Activated CD4-positive, CD25-positive, alpha-beta regulatory T cell (primary cell): ENCODE measurements at places on chromosomes 12 and 14.

GRCh38 chr12:1796515-1797010 is 23.8 kb upstream of the LRTM2 start:
- DNase-seq = peak; percentile 29

GRCh38 chr14:95340201-95340697 is 20.5 kb upstream of the CLMN start:
- no peak for DNase-seq

GRCh38 chr14:91373591-91374254 is 43.9 kb downstream of the CCDC88C start:
- DNase-seq = no peak

GRCh38 chr12:52769354-52769753 is 7.8 kb downstream of the KRT76 start:
- no peak for DNase-seq

DNA sequence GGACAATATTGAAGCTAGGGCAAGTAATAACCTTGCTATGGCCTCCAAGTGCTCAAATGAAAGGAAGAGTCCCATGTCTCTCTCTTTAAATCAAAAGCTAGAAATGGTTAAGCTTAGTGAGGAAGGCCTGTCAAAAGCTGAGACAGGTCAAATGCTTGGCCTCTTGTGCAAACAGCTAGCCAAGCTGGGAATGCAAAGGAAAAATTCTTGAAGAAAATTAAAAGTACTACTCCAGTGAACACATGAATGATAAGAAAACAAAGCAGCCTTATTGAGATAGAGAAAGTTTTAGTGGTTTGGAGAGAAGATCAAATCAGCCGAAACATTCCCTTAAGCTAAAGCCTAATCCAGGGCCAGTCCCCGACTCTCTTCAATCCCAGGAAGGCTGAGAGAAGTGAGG is 84.1 kb upstream of the PLEKHA5 start:
- DNase-seq = no peak

GRCh38 chr14:99564256-99564925 is 39.6 kb downstream of the CCDC85C start:
- no peak for DNase-seq

DNA sequence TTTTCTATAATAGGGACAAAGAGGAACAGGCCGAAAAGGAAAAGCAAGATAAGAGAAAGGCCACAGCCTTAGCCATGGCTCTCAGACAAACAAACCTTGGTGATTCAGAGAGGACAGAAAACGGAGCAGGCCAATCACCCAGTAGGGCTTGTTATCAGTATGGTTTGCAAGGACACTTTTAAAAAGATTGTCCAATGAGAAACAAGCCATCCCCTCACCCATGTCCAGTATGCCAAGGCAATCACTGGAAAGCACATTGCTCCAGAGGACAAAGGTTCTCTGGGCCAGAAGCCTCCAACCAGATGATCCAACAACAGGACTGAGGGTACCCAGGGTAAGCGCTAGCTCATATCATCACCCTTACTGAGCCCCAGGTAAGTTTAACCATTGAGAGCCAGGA is 243.8 kb upstream of the BTG1 start:
- DNase-seq = no peak
